ENCODE measurements at places on chromosomes 3 and 15. TPM values are rescaled to one million over a fixed set of nuclear protein-coding genes. Genes with fewer than 3 reads are reported as not detected.

Gene TM4SF4
- not detected for total RNA-seq

Gene BCHE
- total RNA-seq: 54.9 TPM

Gene COLQ
- total RNA-seq: 0.23 TPM

Gene IQCF6
- not detected for total RNA-seq

Gene NR1I2
- not detected for total RNA-seq

Gene KLF13
- total RNA-seq: 10.7 TPM

Gene C2CD4B
- not detected for total RNA-seq

Gene HRG
- total RNA-seq: not detected

Gene C3orf80
- total RNA-seq: 3.6 TPM

Gene CCR8
- total RNA-seq: not detected

Gene PPP4R2
- total RNA-seq: 124 TPM
